Mucosa of gallbladder (tissue), 1 donor: ENCODE measurements at places on chromosomes 16 and 17.
A peak's percentile ranks its signal among the peaks of the same experiment; 100 is the strongest.

- DNase-seq = no peak
These were observed 70.2 kb downstream of the PARN start for GRCh38 chr16:14559809-14560241.

- DNase-seq = no peak
These were observed 10.8 kb upstream of the G6PC1 start for GRCh38 chr17:42889809-42890208.

DNA sequence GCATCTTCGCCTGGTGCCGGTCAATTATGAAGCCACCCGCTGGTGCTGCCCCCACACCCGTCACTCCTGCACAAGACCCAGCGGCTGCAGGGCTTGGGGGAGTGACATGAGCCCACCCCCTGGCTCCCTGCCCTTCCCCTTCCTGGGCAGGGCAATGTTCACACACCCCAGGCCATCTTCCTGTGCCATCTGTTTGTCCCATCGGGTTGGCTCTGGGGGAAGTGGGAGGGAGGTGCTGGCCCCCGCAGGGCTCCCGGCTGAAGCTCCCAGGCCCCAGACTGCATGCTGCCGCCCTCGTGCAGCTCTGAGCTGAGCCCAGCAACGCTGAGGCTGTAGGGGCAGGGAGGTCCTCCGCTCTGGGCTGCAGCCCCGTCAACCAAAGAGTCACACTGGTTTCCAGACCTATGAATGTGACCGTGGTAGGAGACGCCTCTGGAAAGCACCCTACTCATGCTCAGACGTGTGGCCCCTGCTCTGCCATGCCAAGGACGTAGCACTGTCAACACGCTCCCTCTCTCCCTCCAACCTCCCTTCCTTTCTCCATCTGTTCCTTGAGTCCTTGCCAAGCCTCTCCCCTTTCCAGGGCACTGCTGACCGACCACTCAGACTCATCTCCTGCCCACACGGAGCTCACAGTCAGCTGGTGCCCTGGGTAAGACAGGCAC, 140.4 kb downstream of the ENGASE start:
- DNase-seq = no peak

- no peak for DNase-seq
These were observed 235.7 kb upstream of the SDK2 start for GRCh38 chr17:73879987-73880386.

GRCh38 chr16:4836727-4837126, 10.4 kb downstream of the GLYR1 start:
- peak; percentile 23 for DNase-seq

DNA sequence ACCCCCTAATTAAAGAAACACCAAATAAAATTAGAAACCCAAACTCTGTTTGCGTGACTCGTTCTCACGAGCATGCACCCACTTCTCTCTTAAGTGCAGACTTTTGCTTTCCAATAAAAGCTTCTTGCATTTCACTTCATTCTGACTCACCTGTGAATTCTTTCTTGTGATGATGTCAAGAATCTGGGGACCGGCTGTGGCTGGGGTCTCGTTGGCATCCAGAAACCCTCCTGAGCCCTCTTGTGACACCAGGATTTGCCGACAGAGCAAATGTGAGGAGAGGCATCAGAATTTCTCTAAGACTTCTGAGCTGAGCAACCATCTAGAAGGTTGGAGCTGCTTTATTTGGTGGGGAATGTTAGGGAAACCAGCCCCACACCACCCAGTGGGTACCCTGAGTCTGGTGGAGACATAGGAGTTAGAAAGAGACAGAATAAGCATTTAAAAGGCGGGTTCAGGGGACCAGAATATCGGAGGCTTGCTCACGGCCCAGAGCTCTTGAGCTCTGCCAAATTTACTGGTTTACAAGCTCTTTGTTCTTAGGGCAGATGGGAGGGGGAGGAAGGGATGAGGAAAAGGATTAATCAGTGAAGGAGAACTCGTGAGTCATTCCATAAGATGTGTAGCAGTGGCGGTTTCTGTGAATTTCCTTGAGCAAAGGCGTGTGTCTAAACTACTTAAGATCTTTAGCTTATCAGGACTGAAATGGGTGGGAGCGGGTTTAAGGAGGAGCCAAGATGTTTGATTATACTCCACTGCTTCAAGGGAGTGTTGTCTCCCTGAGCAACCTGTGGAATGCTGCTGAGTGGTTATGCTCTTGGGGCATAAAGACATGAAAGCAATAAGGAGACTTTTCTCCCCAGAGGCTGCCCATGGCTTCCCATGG, 24.2 kb upstream of the TMC5 start:
- DNase-seq = peak; percentile 65

DNA sequence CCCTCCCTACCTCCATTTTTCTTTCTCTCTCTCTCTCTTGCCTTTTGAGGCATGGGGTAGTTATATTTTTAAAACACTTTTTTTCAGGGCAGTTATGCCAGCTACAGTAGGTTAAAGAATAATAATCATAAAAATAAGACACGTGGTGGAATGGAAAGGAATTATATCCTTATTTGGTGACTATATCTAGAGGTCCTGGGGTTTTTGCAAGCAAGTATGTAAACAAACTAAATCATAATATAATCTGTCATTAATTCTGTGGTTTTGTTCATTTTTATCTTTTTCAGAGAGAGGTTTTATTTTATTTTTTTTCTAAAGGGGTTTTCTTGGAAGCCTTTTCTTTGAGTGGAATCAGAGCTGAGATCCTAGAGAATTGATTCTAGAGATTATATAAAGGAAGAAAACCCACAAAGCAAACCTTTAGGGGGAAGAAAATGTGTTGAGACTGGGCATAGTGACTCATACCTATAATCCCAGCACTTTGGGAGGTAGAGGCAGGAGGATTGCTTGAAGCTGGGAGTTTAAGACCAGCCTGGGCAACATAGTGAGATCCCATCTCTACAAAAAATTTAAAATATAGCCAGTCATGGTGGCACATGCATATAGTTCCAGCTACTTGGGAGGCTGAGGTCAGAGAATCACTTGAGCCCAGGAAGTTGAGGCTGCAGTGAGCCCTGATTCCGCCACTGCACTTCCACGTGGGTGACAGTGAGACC, 53.2 kb downstream of the NQO1 start:
- DNase-seq = no peak

- peak; percentile 13 for DNase-seq
These were observed 47.2 kb downstream of the HOXB1 start for GRCh38 chr17:48483471-48484131.

GRCh38 chr17:69581061-69581961, 166.8 kb downstream of the MAP2K6 start:
- no peak for DNase-seq

DNA sequence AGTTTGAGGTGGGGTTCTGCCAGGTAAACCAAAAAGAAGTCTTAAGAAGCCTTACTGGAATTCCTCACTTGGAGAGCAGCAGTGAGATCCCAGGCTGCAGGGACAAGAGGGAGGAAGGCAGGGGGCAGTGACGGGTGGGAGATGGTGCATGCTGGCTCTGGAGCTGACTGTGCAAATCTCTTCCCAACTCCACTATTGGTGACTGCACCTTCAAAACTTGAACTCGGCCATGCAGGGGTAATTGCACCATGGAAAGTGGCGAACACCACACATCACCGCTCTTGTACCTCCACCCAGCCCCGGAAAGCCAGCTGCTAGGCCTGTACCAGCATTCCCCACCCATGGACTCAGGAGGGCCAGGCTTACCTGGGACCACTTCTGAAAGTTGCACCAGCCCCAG, 51.4 kb upstream of the CDR2 start:
- DNase-seq = no peak

GRCh38 chr17:4559966-4560365, 411 bp downstream of the GGT6 start:
- no peak for DNase-seq

GRCh38 chr17:610276-610675, 104.4 kb downstream of the VPS53 start:
- DNase-seq = no peak

DNA sequence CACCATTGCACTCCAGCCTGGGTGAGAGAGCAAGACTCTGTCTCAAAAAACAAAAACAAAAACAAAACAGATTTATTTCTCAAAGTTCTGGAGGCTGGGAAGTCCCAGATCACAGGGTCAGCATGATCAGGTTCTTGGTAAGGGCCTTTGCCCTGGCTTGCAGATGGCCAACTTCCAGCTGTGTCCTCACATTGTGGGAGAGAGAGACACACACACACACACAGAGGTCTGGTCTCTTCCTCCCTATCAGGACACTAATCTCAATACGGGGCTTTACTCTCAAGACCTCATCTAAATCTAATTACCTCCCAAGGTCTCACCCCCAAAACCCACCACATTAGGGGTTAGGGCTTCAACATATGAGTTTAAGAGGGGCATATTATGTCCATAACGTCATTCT, 26.4 kb upstream of the TAOK1 start:
- DNase-seq = no peak

DNA sequence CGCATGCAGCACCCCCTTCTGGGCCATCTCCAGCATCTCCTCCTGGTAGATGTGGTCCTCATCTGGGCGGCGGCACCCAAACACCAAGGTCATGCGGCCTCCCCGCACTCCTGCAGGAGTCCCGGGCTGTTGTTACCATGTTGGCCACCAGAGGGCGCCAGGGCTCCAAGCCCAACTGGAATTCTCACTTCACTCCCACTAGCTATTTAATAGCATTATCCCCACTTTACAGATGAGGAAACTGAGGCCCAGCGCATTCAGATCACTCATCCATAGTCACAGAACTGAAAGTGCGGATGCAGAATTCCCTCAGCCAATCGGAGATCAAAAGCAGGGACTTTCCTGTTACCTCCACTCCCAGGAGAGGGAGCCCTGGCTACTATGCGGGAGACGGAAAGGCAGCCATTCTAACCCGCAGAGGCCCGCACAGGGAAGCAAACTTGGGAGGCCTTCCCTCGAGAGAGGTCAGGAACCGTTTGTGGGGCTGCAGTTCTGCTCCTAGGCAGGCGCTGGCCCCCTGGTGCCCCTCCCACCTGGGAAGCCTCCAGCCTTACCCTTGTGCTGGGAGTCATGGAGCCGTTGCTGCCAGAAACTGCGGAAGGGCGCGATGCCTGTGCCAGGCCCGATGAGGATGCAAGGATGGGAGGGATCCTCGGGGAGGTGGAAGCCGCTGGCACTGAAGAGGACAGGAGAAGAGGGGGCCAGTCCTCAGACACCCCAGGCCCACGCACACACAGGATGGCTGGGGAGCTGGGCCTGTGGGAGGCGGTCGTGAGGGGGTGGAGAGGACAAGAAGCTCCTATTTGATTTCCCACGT, 40.1 kb downstream of the NOS2 start:
- peak; percentile 52 for DNase-seq

- DNase-seq = no peak
These were observed 6.6 kb downstream of the COX6A2 start for GRCh38 chr16:31421587-31421986.

- no peak for DNase-seq
These were observed 23.8 kb downstream of the GDPD1 start for GRCh38 chr17:59244081-59244480.

DNA sequence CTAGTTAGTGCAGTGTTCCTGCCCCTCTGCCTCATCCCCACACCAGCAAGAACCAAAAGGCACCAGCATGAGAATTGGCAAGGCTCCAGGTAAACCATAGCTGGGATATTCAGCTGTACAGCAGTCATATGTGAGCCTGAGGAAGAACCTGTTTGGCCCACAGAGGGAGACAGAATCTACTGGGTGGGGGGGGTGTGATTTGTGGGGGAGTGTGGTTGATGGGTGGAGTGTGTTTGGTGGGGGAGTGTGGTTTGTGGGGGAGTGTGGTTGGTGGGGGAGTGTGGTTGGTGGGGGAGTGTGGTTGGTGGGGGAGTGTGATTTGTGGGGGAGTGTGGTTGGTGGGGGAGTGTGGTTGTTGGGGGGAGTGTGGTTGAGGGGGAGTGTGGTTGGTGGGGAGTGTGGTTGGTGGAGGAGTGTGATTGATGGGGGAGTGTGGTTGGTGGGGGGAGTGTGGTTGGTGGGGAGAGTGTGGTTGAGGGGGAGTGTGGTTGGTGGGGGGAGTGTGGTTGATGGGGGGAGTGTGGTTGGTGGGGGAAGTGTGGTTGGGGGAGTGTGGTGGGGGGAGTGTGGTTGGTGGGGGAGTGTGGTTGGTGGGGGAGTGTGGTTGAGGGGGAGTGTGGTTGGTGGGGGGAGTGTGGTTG, 19.5 kb downstream of the MINK1 start:
- DNase-seq = no peak

- peak; percentile 78 for DNase-seq
These were observed 18.6 kb downstream of the C1QTNF1 start for GRCh38 chr17:79042421-79043190.

DNA sequence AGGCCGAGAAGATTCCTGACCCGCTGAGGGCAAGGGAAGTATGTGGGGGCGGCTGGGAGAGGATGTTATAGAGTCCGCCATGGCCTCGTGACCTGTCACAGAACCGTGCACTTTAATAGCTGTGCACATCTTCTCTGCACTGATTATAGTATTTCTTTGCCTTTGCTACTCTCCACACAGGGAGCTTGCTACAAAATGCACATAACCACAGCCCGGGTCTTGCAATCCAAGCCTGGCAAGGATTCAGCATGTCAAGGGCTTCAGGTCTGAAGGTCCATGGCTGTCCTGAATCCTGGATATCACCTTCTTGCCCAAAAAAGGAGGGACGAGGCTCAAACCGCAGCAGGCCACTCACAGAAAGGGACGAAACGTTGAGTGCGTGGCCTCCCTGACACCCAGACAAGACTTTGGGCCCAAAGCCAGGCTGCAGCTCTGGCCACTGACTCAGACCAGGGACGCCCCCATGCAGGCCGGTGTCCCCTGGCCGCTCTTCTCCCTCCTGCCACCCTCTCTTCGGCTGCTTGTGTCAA, 43.7 kb downstream of the USP22 start:
- no peak for DNase-seq

DNA sequence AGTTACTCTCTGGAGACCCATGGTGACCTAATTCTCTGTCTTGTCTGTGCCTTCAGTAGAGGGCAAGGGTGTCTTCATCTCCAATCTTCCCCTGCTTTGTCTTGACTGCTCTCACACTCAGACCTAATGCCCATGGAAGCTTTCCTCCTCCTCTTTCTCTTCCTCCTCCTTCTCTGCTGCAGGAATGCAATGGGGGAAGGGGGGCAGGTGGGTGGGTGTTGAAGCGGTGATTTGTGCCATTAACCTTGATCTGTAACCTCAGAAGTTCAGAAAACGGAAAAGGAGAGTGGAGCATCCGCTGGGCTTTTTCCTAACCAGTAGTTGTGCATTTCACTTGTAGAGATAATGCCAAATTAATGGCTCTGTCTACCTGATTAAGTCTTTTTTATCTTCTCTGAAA, 172.3 kb upstream of the CDH11 start:
- DNase-seq = no peak

DNA sequence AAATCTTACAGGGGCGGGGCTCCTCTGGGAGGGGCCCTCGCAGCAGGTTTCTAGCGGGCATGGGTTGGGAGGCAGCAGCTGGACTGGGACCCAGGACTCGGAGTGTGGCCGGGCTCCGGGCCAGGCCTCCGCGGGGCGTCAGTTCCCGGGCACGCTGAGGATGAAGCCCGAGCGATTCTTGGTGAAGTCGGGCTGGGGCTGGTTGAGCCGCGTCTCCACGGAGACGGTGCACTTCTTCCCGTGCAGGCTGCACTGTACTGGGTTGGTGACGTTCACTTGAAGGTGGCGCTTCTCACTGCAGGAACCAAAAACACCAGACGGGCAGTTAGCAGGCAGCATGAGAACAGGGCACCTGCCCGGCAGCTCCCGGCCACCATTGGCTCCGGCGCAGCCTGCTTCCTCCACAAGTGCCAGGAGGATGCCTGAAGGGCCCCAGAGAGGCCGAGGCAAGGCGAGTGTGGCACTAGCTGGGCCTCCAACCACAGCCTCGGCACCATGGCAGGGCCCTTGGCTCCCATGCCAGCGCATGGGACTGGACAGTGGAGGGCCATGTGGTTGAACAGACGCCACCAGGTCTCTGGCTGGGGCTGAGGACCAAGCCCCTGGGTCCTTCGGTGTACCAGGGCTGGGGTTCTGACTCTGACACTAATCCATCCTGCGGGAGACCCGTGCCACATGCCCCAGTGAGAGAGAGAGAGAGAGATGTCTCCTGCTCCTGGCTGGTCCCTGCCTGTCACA, 8.0 kb downstream of the CDK5R1 start:
- no peak for DNase-seq
